ENCODE measurements at places on chromosomes 2 and 18.

DNA sequence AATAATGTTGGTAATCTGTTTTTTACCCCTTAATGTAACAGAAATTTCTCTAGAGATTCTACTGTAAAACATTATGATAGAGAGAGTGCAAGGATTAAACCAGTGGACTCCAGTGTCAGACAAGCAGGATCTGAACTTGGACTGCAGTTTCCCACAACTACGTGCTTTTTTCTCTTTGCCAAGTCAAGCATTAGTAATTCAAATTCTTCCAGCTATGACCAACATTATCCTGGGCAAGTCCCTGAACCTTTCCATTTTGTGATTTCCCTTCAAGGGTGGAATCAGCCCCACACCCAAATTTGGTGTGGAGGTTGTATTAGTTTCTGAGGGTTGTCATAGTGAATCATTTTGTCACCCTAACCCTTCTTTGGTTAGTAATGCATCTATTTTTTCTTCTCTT is 482.0 kb downstream of the ZNF516 start:
- no peak for DNase-seq

- no peak for DNase-seq
These were observed 68.2 kb downstream of the MAP4K3 start for GRCh38 chr2:39368846-39369245.

DNA sequence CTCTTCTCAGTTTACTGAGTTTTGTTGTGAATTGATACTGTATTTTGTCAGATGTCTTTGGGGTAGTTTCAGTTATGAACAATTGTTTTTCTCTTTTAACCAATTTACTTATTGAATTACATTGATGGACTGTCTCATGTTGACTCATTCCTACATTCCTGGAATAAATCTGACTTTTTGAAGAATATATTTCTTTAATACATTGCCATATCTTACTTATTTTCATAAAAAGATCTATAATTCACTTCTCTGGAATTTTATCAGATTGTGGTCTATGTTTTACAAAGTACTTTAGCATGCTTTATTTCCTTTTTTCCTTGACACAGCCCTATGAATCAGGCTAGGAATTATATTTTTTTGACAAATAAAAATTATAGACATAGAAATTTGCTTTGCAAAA is 268.3 kb downstream of the PLCL1 start:
- no peak for DNase-seq

- no peak for DNase-seq
These were observed 78.0 kb downstream of the TMEM182 start for GRCh38 chr2:102839668-102840388.
